ENCODE measurements at places on chromosomes 7 and 10.

DNA sequence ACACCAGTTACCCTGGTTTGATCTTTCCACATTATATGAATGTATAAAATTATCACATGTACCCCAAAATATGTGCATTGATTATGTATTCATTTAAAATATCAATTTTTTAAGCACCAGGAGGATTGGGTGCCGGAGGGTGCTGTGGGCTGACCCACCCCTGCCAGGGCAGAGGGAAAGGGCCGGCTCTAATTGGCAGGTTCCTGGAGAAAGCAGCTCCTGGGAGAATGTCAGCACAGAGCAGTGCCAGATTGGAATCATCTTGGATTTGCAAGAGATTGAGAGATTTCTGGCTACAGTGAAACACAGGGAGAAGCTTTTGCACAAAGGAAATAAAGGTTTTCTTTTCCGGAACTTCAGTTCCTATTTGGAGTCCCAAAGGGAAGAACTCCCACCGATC is 264.4 kb upstream of the TCERG1L start:
- no peak for DNase-seq

DNA sequence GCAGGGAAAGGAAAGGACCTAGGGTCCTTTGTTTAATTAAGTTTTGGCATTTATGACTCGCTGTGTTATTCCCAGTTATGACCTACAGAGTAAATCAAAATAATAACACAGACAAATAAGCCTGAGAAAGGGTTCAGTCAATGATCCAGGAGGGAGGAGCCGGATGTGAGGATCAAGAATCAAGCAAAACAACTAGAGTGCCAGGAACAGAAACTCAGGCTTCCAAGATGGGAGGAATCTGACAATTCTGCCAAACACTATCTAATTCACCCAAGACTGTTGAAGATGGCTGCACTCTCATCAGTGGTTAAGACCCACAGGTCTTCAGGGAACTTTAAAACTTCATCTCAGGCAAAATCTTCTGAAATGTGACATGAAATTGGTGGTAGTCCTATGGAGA is 50.3 kb upstream of the PIP4K2A start:
- no peak for DNase-seq

DNA sequence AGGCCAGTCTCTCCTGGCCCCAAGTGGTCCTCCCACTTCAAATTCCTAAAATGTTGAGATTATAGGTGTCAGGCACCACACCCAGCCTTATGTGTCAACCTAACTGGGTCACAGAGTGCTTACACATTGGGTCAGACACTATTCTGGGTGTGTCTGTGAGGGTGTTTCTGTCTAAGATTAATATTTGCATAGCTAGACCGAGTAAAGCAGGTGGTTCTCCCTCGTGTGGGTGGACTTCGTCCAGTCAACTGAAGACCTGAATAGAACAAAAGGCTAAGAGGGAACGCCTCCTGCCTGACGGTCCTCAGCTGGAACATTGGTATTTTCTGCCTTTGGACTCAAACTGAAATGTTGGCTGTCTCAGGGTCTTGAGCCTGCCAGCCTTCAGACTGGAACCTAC is 11.5 kb downstream of the PPIF start:
- DNase-seq = no peak

- no peak for DNase-seq
These were observed 510.2 kb downstream of the RPS24 start for GRCh38 chr10:78543749-78544362.

DNA sequence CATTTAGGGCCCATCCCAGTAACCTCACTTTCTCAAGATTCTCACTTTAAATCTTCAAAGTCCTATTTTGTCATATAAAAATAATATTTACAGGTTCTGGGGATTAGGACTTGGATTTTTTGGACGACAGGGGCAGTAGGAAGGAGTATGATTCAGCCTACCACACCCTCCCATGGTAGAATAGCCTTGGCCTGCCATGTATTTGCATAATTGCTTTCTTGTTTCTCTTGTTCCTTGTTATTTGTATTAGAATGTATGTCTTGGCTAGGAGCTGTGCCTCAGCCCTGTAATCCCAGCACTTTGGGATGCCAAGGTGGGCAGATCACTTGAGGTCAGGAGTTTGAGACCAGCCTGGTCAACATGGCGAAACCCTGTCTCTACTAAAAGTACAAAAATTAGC is 92.5 kb downstream of the ELAPOR2 start:
- no peak for DNase-seq

DNA sequence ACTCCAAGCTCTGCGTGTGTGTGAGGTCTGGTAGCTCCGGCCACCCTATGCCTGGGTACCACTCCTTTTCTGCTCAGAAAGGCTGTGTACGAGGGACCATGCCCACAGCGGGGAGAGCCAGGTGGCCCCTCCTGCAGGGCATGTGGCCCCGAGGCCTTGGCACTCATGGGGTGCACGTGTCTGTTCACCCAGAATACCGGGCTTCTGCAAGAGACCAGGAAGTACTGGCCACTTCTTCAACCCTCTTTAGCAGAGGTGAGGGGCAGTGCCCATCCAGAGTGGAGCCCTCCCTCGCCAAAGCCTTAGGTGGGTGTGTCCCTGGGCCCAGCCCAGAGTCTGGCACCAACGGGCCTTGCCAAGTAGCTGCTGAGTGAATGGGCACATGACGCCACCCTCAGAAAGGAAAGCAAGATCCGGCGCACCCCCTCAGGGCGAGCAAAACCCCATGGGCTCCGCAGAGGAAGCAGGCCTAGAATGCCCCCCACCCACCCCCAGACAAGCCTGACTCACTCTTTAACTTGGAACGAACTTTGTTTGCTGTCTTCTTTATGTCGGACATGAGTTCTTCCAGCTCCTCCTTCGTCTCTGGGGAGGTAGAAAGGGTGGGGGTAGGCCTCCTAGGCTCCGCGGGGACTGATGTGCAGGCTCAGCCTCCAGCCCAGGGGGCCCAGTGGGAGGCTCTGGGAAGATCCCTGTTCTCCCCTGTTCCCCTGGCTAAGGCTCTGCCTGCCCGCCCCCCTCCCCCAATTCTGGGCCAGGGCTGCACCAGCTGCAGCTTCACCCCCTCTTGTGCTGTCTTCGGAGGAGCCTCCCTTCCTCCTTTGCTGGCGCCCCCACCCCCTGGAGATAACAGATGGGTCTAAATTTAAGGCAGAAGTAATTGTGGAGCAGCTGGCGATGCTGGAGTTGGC is 14.6 kb downstream of the STX1A start:
- no peak for DNase-seq

- DNase-seq = no peak
These were observed 215.7 kb downstream of the USP6NL start for GRCh38 chr10:11395581-11396310.

DNA sequence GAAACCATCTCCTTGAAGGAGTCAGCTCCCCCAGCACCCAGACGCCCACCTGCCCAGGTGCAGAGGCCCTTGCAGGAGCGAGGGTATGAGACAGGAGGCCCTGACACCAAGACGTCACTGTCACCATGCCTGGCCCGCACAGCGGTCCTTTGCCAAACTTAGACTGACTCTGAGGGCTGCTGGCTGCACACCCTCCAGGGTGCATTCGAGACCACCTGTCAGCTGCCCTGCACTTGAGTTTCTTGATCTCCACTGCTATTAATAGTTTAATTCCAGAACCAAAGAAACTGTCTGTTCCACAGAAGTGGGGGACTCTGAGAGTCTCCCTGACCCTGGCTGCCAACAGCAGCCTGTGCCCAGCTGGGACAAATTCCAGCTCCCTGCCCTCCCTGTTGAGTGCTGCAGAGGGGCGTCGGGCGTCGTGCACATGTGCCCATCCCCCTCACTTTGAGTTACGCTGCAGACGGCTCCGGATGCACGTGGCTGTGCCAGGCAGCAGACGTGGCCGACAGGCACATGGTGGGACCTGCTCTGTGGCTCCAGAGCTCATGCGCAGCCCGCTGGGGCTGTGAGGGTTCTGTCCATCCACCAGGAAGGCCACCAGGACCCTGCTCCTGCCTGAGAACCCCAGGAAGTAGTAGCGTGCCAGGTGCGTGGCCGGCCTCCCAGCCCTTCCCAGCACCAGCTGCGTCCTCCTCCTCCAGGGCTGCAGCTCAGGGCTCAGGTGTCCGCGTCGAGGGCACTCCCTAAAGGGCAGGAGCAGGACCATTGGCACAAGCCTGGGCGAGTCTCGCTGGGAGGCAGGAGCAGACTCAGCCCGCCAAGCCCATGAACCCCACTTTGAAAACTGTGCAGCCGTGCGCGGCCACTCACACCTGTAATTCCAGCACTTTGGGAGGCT is 24.8 kb downstream of the ELFN1 start:
- DNase-seq = no peak

GRCh38 chr10:32205670-32206069 is 141.3 kb downstream of the EPC1 start:
- no peak for DNase-seq

- DNase-seq = no peak
These were observed 93.9 kb upstream of the AGR3 start for GRCh38 chr7:16975712-16976111.

GRCh38 chr10:4011136-4011812 is 226.3 kb upstream of the KLF6 start:
- DNase-seq = no peak
